ENCODE measurements at places on chromosomes 11 and 22.
A peak's percentile ranks its signal among the peaks of the same experiment; 100 is the strongest.

GRCh38 chr22:39177456-39177775 is 24.9 kb upstream of the CBX7 start:
- H3K27ac ChIP-seq, result no peak overlapping the region
- H3K4me3 ChIP-seq, result no peak overlapping the region
- no peaks in the 10 kb centered on the region for H3K27me3 ChIP-seq
- H3K4me1 ChIP-seq, result peaks cover 26% of the 10 kb centered on the region
- H3K36me3 ChIP-seq, result no peaks in the 10 kb centered on the region
- DNase-seq, result no peak

DNA sequence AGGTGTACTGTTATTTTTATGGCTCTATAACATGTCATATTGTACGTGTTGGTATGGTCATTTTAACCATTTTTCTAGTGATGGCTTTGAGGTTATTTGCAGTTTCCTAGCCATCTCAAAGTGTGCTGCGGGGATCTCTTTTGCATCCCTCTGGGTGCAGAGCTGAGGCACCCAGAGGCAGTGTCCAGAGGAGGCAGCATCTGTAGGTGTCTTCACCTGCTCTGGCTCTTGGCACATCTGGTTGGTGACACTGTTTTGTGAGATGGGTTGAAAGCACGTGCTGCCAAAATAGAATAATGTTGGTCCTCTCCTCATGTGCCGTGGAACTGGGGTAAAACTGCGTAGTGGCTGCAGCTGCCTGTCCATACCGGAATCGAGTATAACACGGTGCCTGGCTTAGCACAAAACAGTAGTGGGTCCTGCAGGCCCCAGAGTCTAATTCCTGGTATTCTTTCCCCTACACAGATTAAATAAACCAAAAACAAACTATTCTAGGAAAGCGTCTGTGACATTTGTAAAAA is 12.9 kb downstream of the NEAT1 start:
- H3K27me3 ChIP-seq, result no peaks in the 10 kb centered on the region
- no peak overlapping the region for H3K27ac ChIP-seq
- no peak overlapping the region for H3K4me3 ChIP-seq
- peaks cover 6% of the 10 kb centered on the region for H3K4me1 ChIP-seq
- DNase-seq, result no peak

DNA sequence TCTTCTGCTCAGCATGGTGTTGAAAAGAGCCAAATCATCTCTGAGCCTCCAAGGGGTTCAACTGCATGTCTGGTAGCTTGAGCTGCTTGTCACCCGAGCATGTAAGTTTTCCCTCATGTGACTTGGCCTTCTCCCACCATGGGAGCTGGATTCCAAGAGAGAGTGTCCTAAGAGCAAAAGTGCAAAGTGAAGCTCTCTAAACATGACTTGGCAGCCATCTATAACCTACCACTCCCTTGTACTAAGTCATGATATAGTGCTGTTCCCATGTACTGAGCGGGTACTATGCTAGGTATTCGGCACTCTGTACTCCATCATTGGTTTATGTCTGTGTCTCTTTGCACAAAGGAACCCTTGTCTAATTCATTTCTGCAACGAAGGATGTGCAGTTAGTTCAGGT is 19.1 kb downstream of the SEZ6L start:
- no peaks in the 10 kb centered on the region for H3K4me1 ChIP-seq
- H3K27ac ChIP-seq, result no peak overlapping the region
- H3K4me3 ChIP-seq, result no peak overlapping the region
- peaks cover 4% of the 10 kb centered on the region for H3K27me3 ChIP-seq
- no peak for DNase-seq
- no peaks in the 10 kb centered on the region for H3K36me3 ChIP-seq

DNA sequence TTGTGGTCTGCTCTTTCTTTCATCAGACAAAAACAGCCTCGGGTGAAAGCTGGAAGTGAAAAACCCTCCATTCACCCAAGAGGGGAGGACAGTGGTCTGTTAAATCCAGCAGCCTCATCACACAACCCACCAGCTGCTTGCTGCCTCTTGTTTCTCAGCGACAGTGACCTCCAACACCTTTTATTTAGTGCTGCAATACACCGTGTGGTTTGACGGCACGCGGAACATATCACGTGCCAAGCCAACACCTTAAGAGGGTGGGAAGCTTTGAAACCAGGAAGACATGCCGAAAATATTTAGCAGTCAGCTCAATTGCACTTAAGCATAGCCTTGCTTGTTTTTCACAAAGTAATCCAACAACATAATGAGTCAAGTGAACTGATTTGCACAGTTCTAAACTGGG is 39.8 kb upstream of the POGLUT3 start:
- no peak for DNase-seq
- no peaks in the 10 kb centered on the region for H3K4me1 ChIP-seq
- no peaks in the 10 kb centered on the region for H3K36me3 ChIP-seq
- no peak overlapping the region for H3K27ac ChIP-seq

GRCh38 chr11:7484131-7484530 is 1.2 kb upstream of the OLFML1 start:
- no peak overlapping the region for H3K27ac ChIP-seq
- no peaks in the 10 kb centered on the region for H3K27me3 ChIP-seq
- no peak overlapping the region for H3K4me3 ChIP-seq
- H3K4me1 ChIP-seq, result no peaks in the 10 kb centered on the region

- no peak overlapping the region for H3K27ac ChIP-seq
- H3K4me3 ChIP-seq, result no peak overlapping the region
- peaks cover 57% of the 10 kb centered on the region for H3K36me3 ChIP-seq
- no peaks in the 10 kb centered on the region for H3K27me3 ChIP-seq
- no peak for DNase-seq
Observed at GRCh38 chr11:34134765-34135164, 29.3 kb downstream of the NAT10 start.

DNA sequence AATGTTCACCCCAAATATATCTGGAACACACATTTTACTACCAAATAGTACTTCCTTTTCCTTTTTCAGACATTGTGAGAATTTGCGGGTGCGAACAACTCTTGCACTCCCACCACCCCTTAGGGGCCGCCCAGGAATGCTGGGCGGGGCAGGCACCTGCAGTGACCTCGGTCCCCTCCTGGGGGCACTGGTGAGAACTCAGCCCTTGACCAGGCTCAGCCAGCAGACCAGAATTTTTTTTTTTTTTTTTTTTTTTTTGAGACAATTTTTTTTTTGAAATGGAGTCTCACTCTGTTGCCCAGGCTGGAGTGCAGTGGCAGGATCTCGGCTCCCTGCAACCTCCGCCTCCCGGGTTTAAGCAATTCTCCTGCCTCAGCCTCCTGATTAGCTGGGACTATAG is 75.8 kb downstream of the ARHGAP8 start:
- H3K27me3 ChIP-seq, result no peaks in the 10 kb centered on the region
- peak; percentile 13 for DNase-seq
- no peak overlapping the region for H3K4me3 ChIP-seq
- no peaks in the 10 kb centered on the region for H3K36me3 ChIP-seq
- H3K27ac ChIP-seq, result no peak overlapping the region

DNA sequence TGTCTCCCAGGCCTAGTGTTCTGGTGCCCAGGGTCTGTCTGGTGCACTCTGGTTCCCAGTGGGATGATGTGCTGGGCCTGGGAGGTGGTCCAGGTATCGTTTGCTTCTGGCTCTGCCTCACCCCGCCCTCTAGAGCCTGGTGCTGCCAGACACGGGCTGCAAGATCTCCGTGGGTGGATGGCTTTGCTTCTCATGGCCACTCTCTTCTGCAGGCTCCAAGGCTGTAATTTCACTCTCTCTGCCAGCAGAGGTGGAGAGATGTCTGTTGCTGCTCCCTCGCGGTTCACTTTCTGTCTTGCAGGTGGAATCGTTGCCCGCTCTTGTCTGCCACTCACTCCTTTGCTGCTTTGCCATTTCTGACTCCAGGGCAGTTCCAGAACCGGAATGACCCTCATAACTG is 13.4 kb downstream of the NADSYN1 start:
- DNase-seq, result no peak
- no peaks in the 10 kb centered on the region for H3K27me3 ChIP-seq
- H3K36me3 ChIP-seq, result peaks cover 43% of the 10 kb centered on the region
- H3K4me3 ChIP-seq, result no peak overlapping the region
- no peaks in the 10 kb centered on the region for H3K4me1 ChIP-seq

DNA sequence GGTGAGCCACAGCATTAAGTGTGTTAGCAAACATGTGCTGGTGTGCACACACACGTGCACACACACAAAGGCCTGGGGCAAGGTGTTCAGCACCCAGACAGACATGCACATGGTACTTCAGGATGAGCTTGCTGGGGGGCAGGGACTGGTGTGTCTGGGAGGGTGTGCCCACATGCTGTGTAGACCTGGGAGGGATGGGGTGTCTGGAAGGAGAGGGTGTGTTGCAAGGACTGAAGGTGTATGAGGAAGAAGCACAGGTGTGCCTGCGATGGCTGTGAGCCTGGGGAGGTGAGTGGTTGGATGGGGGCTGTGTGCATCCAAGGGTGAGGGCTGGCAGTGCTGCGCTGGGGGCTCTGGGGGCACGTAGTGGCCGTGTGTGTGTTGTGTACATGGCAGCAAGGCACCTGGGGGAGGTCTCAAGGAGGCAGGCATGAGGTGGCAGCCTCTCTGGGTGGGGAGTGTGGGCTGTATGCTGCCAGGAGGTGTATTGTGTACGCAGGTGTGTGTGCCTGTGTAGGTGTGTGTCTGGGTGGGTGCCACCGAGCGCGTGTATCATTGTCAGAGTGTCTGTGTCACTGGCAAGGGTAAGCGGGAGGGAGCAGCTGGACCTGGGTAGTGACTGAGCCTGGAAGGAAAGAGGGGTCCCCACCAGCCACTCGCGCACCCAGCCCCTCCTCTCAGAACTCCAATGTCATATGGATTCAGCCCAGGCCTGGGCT is 2.2 kb downstream of the NRXN2 start:
- no peak overlapping the region for H3K4me3 ChIP-seq
- no peaks in the 10 kb centered on the region for H3K36me3 ChIP-seq
- no peak for DNase-seq
- H3K27me3 ChIP-seq, result no peaks in the 10 kb centered on the region
- no peak overlapping the region for H3K27ac ChIP-seq

DNA sequence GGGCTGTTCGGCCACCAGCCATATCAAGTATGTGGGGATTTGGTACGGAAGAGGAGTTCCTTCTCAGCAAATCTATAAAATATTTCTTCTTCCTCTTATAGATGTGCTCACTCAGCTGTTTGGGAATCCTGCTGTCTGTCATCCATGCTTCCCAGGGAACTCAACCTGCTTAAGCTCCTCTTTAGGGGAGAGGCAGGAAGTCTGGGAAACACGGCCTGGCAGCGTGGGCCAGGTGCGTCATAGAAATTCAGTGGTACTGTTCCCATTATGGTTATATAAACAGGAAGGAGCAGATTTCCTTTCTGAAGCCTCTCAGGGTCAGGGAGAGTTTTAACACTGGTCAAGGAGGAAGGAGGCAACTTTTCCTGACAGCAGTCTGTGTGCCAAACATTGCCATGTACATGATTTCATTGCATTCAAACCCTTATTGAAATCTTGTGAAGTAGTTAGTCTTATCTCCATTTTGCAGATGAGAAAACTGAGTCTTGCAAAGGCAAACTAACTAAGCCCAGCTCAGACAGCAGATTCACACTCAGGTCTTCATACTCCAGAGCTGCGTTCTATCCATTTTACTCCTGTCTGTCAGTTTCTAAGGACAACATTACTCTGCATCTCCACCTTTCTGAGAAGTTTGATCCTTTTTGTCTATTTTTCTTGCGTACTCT is 35.4 kb upstream of the AMOTL1 start:
- no peak overlapping the region for H3K27ac ChIP-seq
- H3K4me1 ChIP-seq, result no peaks in the 10 kb centered on the region
- H3K4me3 ChIP-seq, result no peak overlapping the region
- H3K27me3 ChIP-seq, result no peaks in the 10 kb centered on the region
- DNase-seq, result no peak

- no peak overlapping the region for H3K27ac ChIP-seq
- H3K36me3 ChIP-seq, result peaks cover 15% of the 10 kb centered on the region
- peaks cover 27% of the 10 kb centered on the region for H3K4me1 ChIP-seq
- no peaks in the 10 kb centered on the region for H3K27me3 ChIP-seq
- no peak for DNase-seq
Observed at GRCh38 chr22:20026204-20026908, 5.4 kb downstream of the TANGO2 start.

DNA sequence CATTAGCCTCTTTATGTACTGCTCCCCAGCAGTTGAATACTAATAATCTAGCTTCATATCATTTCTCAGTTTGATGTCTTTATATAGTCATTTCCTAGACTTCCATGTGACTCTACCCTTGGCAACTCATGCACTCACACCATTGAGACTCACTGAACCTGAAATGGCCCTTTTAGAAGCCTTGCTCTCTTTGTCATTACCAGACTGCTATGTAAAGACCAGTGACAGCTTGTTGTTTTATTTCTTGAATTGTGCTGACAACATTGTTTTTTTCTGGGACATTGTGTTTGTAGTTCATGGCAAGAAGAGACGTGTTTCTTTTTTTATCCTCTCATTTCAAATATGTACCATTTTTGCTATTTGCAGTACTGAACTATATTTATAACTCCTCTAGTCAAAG is 256.5 kb downstream of the CNTN5 start:
- no peaks in the 10 kb centered on the region for H3K36me3 ChIP-seq
- no peak overlapping the region for H3K4me3 ChIP-seq
- no peak overlapping the region for H3K27ac ChIP-seq
- DNase-seq, result no peak
- H3K27me3 ChIP-seq, result no peaks in the 10 kb centered on the region
- no peaks in the 10 kb centered on the region for H3K4me1 ChIP-seq

GRCh38 chr11:115716080-115716479 is 211.9 kb upstream of the CADM1 start:
- H3K4me1 ChIP-seq, result no peaks in the 10 kb centered on the region
- peaks cover 2% of the 10 kb centered on the region for H3K27me3 ChIP-seq
- H3K36me3 ChIP-seq, result no peaks in the 10 kb centered on the region
- no peak for DNase-seq
- no peak overlapping the region for H3K27ac ChIP-seq
- H3K4me3 ChIP-seq, result no peak overlapping the region

GRCh38 chr11:58938398-58938797 is 890 bp upstream of the GLYATL1 start:
- H3K27ac ChIP-seq, result no peak overlapping the region
- DNase-seq, result no peak

- DNase-seq, result peak; percentile 78
- H3K4me1 ChIP-seq, result peaks cover 82% of the 10 kb centered on the region
- peak overlapping the region; percentile 63 for H3K27ac ChIP-seq
- H3K36me3 ChIP-seq, result no peaks in the 10 kb centered on the region
- H3K27me3 ChIP-seq, result no peaks in the 10 kb centered on the region
Observed at GRCh38 chr11:62542750-62543567, 3.6 kb downstream of the AHNAK start.

- H3K36me3 ChIP-seq, result no peaks in the 10 kb centered on the region
- H3K4me3 ChIP-seq, result no peak overlapping the region
- H3K4me1 ChIP-seq, result no peaks in the 10 kb centered on the region
- no peak for DNase-seq
Observed at GRCh38 chr22:19559956-19560355, 35.7 kb upstream of the CLDN5 start.

Data from common myeloid progenitor, CD34-positive (primary cell).